ENCODE measurements at places on chromosomes 12 and 14.

DNA sequence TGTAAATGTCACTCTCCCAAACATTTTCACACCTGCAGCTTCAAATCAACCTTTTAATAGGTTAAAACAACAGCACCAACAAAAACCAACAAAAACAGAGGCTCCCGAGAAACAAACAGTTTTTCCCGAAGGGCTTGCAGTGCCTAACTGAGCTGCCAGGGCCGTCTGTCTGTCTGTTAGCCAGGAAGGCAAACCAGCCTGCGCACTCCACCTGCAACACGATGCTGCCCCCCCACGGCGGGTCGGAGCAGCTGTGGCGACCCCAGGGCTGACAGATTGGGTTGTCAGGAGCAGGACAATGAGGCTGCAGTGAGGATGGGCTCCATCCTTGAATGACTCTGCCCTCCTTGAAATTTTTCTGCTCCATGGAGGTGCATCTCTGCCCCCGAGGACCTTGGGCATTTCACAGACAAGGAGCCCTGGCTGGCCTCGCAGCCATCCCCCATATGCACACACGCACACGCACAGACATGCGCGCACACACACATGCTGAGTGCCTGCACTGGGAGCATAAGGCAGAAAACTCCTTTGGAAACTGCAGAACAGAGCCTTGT, 2.6 kb downstream of the RTL1 start:
- no peak for DNase-seq

GRCh38 chr12:120136093-120136770, 19.7 kb upstream of the RAB35 start:
- DNase-seq = no peak

- peak; percentile 49 for DNase-seq
These were observed 11.1 kb downstream of the BCL11B start for GRCh38 chr14:99260587-99261551.

DNA sequence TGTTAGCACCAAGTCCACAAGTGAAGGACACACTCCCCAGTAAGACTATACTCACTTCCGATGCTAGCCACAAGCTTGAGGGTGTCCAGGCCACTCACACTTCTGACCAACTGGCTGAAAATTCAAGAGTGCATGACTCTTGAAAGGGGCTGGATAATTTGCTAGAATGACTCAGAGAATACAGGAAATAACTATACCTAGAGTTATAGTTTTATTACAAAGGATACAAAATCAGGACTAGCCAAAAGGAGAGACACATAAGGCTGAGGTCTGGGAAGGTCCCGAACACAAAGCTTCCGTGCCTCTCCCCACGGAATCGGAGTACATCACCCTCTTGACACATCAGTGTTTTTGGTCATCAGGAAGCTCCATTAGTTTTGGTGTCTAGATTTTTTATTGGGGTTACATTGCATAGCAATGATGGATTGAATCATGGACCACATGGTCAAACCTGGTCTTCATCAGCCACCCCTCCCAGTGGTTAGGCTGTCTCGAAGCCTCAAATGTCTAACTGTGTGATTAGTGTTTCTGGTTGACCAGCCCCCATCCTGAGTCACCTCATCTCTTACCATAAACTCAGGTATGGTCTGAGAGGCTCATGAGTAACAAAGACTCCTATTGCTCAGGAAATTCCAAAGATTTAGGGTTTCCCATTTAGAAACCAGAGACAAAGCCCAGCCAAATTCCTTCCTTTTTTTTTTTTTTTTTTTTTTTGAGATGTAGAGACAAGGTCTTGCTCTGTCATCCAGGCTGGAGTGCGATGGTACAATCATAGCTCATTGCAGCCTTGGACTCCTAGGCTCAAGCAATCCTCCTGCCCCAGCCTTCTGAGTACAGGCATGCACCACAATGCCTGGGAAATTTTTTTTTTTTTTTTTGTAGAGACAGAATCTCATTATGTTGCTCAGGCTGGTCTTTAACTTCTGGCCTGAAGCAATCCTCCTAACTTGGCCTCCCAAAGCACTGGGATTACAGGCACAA, 472.0 kb upstream of the TBX3 start:
- DNase-seq = peak; percentile 99

DNA sequence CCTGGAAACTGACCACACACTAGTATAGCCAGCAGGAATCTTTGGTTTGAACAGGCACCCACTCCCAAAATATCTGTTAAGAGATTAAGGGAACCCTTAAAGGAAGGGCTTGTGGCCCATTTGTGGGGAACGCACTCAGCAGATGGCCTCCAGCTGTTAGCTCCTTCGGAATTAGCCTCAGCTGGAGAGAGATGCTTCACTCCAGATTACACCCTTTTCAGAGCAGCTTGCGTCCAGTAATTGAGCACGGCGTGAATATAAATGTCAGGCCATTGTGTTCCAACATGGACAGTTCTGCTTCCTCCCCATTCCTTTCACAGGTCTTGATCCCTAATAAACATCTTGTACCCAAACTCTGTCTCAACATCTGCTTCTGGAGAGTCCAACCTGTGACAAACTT, 397.8 kb downstream of the SEC23A start:
- no peak for DNase-seq

GRCh38 chr14:95200404-95200803, 43.1 kb upstream of the DICER1 start:
- DNase-seq = no peak

GRCh38 chr14:96666088-96666487, 131.1 kb upstream of the VRK1 start:
- no peak for DNase-seq

DNA sequence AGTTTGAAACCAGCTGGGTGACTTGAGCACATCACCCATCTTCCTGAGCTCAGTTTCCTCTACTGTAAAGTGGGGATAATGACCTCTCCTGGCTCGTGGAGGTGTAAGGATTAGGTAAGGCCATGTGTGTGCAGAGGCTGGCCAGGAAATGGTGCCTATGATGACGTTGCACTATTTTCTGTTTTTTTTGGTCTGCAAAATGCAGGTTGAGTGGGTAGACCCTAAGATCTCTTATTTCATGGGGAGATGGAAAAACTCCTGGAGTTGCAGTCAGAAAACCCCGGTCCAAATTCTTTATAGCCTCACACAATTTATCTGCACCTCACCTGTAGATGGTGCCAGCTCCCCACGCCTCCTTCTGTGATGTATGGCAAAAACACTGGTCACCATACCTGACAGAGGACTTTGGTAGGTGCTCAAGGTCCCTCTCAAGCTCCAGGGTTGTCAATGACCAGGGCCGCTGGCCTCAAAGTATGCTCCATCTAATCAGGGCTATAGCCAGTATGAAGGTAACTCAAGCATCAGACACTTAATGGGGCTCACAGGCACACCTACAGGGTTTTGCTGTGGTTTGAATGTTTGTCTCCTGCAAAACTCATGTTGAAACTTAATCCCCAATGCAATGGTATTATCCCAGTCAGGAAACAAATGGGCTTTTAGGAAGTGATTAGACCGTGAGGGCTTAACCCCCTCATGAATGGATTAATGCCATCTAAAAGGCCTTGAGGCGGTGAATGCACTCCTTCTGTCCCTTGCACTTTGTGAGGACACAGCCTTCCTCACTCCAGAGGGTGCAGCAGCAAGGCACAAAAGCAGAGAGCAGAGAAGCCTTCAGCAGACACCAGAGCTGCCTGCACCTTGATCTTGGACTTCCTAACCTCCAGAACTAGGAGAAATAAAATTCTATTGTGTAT, 17.6 kb downstream of the C14orf132 start:
- DNase-seq = no peak

DNA sequence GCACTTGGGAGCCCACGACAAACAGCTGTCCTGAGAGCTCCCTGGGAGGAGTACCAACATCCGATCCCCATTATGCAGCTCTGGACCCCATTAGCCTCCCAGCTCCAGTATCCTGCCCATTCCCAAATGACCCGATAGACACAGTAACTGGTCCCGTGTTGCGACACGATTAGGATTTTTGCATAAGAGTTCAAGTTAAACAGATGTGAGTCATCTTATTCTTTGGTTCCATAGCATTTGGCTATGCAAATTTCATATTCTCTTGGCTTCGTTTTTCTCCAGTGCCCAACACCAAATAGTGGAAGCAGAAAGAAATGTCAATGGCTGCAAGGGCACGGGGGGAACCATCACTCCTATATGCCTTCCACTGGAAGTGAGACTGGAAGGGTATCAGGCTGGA, 43.0 kb upstream of the LRRC10 start:
- peak; percentile 49 for DNase-seq

DNA sequence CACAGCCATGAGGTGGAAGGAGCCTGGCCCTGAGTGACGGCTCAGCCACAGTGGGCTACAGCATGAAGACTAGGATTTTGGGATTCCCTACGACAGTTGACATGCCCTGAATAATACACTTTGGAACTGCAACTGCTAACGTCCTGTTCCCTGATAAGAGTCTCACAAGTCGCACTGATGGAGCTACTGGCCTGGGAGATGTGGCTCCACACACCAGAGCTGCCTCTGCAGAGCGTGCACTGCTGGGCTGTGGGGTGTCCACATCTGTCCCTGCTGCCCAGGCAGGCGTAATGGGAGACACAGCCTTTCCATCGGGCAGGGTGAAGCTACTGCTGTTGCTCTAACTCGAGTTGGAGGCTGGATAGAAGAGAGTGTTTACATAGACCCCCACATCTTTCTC, 42.7 kb upstream of the RASSF3 start:
- no peak for DNase-seq

GRCh38 chr12:92557422-92557724, 145.4 kb upstream of the PLEKHG7 start:
- no peak for DNase-seq

GRCh38 chr14:24418492-24418873, 11.0 kb downstream of the CBLN3 start:
- DNase-seq = no peak

GRCh38 chr12:54277823-54278276, 2.1 kb downstream of the CBX5 start:
- peak; percentile 86 for DNase-seq

GRCh38 chr14:93926873-93927799, at the start of gene FAM181A:
TSS of gene FAM181A (plus strand) at chr14:93927344. CDS start at chr14:93928286, 942 bp downstream.
- DNase-seq = no peak

GRCh38 chr14:32984241-32984930, 45.7 kb downstream of the NPAS3 start:
- DNase-seq = no peak

- DNase-seq = peak; percentile 61
These were observed 221.8 kb upstream of the SSTR1 start for GRCh38 chr14:37985826-37986470.

DNA sequence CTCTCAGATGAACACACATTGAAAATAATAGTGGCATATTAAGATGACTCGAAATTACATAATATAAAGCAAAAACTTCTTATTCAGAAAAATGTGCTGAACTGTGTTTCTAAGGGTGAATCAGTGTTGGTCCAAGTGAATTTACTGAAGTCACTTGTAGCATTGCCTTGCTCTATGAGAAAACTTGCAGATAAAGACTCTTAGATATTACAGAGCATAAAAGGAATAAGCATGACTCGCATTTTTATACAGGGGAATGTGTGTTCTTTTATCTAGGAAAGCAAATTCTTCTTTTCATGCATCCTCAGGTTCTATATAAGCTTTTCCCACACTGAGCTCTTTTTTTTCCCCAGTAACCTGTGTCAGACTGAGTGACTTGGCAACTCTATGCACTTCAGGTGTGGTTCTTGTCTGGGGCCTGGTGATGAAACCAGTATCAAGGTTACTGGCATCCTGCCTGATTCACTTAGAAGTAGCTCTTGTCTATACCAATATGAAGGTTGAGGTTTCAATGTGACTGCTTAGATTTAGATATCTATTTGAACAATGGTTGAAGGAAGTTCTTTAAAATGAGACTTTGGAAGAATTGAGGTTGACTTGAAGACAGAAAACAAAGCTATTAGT, 76.1 kb downstream of the OTOGL start:
- DNase-seq = no peak

DNA sequence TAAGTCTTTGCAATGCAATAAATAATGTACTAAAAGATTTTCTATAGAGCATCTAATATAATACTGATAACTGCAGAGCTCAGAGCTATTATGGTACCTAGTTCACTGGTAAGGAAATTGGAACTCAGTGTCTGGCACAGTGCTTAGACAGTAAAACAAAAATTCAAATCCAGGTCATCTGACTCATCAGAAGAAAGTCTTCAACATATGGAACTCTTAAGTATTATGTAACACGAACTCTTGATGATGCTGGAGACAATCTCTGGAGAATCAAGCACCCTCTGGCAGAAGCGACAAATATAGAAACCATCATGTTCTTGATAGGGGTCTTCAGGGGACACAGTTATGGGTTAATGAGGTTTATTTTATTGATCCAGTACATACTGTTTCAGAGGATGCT, 37.3 kb upstream of the TRHDE start:
- DNase-seq = peak; percentile 66

DNA sequence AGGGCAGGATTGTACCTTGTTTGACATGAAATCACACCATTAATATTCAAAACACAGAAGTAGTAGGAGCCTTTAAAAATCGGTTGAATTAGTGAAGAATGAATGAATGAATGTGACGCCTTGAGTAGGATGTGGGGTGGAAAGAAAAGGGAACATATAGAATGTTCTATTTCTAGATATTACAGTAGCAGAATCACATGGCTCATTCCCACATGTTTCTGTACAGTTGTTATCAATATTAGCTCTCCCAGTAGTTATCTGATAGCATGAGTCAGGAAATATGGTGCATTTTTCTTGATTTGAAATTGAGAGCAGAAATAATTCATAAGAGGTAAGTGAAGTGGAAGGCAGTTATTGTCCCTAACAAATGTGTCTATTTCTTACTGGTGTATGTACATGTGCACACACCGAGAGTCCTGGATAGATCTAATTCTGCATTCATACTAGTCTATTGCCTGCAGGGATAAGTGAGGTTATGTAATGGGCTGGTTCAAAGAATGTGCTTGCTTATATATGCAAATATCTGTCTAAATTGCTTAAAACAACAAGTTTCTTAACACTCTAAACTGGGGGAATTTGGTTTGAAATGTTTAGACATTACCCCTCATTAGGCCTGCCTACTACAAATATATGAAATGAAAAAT, 245.4 kb downstream of the EFCAB11 start:
- no peak for DNase-seq

- DNase-seq = no peak
These were observed 97.9 kb upstream of the RESF1 start for GRCh38 chr12:31861360-31861759.

DNA sequence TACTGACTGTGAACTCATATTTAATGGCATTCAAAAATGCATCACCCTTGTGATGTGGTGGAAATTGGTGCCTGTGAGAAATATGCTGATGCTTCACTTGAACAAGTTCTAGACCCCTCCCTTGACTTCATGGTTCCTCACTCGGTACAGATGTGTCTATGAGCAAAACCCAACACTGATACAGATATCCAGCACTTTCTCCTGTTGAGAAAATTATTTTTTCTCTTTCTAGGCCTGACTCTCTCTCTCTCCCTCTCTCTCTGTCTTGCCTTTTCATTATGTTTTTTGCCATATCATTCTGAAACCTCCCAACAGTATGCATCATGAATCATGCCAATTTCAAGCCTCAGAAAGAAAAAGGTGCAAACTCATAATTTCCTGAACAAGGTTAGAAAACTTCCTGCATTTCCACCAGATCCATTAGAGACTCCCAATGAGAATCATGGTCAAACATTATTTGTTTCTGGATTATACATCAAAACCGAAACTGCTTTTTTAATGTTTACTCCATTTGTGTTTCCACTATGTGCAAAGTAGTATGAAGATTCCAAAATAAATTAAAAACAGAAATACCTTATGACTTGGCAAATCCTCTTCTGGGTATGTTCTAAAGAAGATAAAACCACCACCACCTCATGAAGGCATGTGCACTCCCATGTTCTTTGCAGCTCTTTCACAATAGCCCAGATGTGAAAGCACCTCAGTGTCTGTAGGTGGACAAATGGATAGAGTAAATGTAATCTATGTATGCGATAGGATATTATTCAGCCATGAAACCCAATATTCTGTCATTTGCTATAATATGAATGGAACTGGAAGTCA, 543.6 kb downstream of the TMEM121 start:
- no peak for DNase-seq

- DNase-seq = peak; percentile 91
These were observed 13.9 kb upstream of the ATP2A2 start for GRCh38 chr12:110266980-110267620.
